ENCODE measurements at places on chromosomes 7 and 10.

- DNase-seq: no peak
Observed at GRCh38 chr10:52064084-52064845, 249.8 kb upstream of the DKK1 start.

- DNase-seq: peak; percentile 56
Observed at GRCh38 chr7:158695726-158696452, 8.7 kb downstream of the NCAPG2 start.

DNA sequence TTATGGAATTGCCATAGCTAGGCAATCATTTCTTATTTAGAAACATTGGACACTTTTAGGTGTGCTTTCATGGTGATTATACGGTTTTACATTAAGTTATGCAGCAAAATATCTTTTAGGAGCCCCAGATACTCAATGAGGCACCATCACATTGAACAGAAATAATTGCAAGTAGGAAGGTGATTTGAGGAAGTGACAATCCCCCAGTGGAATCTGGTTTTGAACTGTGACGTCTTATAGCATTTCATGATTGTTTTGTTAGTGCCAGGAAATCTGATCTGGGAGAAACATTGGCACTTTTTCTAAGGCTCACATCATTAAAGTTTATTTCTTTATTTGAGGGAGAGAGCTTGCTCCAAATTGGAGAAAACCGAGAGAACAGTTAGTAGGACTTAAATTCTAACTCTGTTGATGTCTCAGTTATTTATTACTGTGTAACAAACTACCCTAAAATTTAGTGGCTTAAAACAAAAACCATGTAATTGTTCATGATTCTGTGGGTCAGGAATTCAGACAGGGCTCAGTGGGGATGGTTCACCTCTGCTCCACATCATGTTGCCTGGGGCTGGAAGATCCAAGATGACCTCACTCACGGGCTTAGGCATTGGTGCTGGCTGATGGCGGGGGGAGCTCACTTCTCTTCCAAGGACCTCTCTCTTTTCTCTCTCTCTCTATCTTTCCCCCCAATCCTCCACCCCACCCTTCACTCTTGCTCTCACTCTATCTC is 78.2 kb upstream of the STEAP1B start:
- DNase-seq: peak; percentile 33

DNA sequence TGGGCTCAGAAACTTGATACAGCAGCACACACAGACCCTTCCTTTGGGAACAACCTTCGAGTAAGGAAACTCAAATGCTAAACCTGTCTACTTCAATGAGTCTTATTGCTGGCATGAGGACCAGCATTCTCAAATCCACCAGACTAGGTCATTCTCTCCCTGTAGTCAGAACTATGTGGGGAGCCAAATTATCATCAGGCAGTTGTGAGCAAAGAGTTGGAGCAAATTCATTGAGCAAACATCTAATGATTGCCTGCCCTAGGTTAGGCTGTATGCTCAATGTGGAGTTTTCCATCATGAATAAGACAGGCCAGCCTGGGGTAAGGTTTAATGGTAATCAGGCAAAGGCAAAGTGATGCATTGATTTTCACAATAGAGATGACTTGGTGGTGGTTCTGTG is 3.6 kb downstream of the EPDR1 start:
- DNase-seq: no peak

DNA sequence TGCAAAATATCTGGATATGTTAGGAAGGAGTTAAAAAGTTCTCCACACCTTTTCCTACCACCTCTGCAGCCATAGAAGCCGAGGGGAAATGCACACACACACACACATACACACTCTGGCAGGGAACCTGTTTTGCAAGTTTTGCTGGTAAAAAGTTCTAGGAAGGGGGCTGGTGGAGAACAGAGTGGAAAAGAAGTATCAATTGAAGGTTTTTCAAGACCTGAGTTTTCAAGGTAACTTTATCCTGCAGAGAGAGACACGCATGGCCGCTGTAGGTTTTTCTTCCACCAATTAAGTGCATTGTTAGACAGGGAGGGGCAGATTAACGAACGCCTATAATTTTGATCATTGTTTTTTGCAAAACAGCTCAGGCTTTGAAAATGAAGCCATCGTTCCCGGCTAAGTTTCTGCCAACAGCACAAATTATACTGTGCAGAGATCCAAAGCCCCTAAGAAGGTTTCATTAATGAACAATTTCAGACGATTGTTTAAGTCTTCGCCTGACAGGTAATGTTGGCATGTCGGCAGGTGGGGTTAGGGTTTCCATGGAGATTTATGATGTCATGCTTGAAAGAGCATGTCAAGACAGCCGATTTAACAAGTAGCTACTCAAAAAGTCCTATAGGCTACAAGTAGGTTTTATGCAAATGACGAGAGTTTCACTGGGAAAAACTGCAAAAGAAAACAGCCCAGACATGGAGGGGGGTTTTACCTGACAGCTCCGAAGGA is 29.7 kb downstream of the KIAA1217 start:
- no peak for DNase-seq

DNA sequence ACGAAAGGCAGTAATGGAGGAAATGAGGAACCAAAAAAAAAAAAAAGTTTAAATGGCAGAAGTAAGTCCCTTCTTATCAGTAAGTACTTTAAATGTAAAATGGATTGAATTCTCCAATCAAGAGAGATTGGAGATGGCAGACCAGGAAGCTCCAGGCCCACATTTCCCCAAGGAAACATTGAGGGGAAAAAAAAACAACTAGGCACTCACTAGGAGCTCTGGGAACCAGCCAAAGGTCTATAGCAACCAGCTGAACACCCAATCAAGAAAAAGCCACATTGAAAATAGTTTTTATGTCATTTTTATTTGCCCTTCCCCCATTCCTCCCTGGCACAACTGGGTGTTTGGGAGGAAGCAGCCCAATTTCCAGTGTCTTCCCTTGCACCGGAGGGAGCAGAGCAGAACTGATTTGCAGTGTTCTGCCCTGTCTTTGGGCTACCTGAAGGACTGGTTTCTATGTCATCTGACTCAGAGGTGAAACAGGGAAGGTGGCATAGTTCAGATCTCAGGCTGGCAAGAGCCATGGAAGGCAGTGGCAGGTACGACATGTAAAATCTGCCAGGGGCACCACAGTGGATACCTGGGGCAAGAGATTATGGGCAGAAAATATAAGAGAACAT is 121.9 kb downstream of the SMURF1 start:
- DNase-seq: no peak

- no peak for DNase-seq
Observed at GRCh38 chr10:59803714-59804113, 50.5 kb upstream of the MRLN start.

DNA sequence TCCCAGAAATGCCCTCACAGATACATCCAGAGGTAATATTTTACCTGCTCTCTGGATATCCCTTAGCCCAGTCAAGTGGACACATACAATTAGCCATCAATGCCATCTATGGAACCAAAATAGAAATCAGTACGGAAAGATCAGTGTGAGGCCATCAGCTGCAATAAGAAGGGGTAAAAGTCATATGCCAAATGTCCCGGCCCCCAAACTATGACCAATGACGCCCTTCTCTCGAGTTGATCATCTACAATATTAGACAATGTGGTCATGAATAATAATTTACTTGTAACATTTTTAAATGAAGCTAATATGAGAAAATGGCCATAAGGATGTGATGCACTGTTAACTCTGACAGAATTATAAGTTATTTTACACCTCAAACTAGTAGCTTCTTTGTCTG is 588.9 kb downstream of the POM121L12 start:
- no peak for DNase-seq

DNA sequence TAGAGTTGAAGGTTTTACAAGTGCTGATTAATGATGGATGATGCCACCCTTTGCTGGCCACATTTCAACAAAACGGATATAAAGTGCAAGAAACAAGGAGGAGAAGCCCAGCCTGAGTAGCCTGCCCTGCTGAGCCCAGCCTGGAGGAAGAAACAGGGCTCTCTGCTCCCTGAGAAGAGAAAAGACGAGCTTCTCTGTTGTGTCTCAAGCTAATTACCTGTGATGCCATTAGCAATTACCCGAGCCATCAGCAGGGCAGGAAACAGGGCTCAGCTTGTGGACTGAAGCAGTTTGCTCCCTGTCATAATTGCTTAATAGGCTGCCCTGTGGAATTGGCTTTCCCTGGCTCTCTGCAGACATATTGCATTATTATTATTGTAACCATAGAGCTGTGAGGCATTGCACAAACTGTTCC is 709.3 kb upstream of the AUTS2 start:
- DNase-seq: no peak

DNA sequence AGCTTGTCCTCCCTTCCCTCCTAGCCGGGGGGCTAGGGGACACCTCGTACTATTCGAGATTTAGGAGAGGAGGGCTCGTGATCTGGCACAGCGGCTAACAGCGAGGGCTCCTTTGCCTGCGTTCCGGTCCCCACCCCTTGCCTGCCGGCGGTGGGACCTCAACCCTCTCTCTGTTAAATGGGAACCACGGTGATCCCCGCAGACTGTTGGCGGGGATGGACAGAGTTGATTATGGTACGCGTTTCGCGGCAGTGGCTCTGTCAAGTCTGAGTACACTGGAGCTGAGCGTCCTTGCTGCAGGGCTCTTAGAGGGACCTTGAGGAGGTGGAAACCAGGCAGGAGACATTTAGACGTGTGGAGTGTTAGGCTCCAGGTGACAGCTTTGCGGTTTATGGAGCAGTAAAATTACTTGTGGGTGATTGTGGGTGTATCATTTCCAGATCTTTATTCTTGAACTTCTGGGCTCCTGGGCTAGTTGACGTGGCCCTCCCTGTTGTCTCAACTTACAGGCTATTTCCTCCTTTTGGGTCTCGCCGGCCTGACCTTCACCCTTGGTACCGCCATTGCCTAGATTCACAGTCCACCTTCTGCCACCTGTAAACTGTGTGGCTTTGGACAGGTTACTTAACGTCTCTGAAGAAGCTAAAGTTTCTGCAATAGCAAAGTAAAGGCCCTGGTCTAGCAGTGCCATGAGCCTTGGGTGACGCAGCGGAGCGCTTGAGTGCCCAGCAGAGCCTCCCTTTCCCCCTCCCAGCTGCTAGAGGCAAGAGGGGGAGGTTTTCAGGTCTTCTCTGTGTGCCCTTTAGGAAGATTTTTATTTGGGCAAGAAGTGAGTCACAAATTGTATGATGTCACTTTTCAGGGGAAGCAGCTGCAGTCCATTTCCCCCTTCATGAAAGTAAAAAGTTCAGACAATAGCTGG is 739 bp downstream of the CASP7 start:
- no peak for DNase-seq

DNA sequence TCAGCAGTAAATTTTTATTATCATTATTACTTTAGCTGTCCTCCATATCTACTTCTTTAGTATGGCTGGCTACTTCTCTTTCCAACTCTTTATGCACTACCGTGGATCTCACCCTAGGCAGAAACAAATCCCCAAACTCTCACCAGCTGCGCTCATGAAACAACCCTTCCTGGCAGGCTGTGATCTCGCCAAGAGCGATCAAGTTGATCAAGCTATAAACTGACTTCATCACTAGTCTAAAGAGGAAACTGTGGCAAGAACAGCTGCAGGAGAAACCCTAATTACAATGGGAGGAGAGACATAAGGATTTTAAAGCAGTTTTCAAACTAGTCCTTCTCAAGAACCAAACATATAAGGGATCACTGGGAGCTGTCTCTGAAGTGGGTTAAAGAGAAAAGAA is 160.5 kb upstream of the PRSS58 start:
- no peak for DNase-seq

GRCh38 chr10:12214763-12215218 is 18.8 kb downstream of the CDC123 start:
- peak; percentile 55 for DNase-seq

DNA sequence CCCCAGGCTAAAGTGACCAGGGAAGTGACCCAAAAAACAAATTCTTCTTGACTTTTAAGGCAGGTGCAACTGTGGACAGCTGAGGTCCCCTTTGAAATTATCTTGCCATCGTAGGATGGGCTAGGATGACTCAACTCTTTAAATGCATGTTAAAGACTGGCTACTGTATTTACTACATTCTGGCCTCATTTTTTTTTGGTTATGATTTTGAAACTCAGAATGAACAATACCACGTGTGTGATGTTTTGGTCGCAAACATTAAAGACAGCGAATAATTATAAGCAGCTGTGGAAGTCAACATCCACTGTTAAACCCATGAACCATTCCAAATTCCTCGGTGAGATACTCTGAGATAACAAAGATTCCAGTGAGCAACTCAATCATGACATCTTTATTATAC is 1.2 kb upstream of the SLC13A4 start:
- DNase-seq: peak; percentile 58

GRCh38 chr10:6583447-6583846 is 3.4 kb upstream of the PRKCQ start:
- no peak for DNase-seq

DNA sequence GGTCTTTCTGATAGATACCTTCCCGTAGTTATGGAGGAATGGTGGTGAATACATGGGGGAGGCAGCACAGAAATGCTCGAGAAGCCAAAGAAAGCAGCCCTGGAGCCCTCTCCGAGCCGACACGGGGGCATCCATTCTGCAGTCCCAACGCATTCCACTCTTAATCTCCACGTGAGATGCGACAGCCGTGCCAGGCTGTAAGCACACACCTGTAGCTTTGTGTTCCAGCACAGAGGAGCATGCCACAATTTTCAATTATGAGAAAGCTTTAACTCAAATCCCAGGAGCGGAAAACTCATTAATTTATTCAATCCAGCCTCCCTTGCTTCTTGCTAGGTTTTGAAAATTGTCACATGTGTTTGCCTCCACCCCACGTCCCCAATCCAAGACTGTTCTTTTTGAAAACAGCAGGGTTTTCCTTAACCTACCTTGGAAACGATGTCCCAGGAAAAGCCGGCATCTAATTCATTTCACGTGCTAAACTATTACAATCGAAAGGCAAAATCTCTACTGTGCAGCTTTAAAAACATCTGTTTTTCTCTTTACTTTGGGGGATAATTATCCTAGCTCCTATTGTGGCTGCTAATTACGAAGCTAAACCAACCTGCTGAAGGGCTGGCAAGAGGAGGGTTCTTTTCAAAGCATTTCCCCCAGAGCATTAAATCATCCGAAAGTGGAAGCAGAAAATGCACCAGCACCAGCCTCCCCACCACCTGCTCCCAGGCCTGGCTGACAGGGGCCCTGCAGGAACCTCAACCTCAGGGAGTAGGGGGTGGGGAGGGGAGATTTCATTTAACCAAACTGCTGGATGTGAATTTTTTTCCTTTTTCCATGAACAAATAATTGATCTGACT is 56.0 kb upstream of the CHST15 start:
- DNase-seq: no peak

DNA sequence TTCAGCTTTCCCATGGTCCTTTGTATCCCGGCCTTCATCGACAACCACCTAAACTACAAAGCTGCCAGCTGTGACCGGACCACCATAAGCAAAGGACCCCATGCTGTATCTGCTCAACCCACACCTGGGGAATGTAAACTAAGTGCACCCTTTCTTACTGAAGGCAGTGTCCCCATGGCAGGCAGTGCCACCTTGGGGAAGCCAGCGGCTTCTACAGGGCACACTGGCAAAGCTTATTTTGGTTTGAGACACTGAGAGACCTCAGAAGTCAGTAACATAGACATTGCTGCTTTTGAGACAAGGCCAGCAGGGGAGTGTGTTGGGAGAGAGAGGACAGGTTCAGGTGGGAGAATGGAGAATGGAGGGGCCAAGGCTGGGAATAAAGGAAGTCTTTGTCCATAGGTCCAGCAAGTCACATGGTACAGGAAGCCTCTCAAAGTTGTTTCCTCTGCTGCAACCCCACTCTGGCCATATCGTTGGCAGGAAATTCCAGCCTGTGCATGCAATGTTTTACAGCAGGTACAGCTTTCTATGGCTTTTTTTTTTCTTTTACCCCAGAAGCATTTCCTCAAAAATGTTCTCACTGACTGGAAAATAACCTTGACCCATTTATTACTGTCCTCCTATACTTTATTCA is 85.9 kb upstream of the NPVF start:
- no peak for DNase-seq

GRCh38 chr7:30851651-30852307 is 59.9 kb upstream of the AQP1 start:
- DNase-seq: peak; percentile 53

GRCh38 chr7:1742555-1743303 is 72.7 kb downstream of the ELFN1 start:
- peak; percentile 15 for DNase-seq

Measured in fibroblast of skin of left quadriceps (primary cell).